ENCODE measurements at places on chromosomes 2 and 18.

- DNase-seq = no peak
Observed at GRCh38 chr18:33830213-33830612, 252.2 kb downstream of the ASXL3 start.

DNA sequence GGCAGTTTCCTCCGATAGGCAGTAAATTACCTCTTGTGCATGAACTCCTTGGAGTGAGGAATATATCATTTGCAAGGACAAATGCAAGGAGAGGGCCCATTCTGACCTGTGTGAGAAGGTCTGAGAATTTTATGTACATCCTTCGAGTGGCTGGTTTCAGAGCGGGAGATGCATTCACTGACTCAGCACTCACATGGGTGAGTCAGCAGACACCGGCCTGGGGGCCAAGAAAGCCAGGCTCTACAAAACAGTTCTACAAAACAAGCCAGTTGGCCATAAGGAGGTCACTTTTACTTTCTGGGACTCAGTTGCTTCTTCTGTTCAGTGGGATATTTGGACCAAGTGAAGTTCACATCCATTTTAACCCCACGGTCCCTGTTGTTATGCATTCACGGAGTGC is 35.3 kb downstream of the CYP26B1 start:
- DNase-seq = no peak

DNA sequence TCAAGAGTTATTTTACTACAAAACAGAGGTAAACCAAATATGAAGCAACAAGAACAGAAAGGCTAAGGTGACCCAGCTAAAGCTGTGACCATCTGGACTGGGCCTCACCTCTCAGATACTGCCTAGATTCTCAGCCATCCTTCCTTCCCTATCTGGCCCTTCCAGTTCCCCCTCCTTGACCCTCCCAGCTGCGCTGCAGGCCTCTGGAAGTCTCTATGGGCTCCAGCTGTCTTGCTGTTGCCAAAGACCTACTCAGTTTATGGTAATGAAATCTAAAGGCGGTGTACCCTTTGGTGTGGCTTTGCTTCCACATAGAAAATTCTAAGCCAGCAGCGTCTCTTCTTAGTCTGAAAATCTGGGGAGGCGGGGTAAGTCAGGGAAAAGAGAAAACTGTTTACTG is 55.7 kb downstream of the ARHGEF33 start:
- DNase-seq = no peak

GRCh38 chr2:102074152-102074783 is 68.3 kb upstream of the IL1R1 start:
- DNase-seq = no peak

DNA sequence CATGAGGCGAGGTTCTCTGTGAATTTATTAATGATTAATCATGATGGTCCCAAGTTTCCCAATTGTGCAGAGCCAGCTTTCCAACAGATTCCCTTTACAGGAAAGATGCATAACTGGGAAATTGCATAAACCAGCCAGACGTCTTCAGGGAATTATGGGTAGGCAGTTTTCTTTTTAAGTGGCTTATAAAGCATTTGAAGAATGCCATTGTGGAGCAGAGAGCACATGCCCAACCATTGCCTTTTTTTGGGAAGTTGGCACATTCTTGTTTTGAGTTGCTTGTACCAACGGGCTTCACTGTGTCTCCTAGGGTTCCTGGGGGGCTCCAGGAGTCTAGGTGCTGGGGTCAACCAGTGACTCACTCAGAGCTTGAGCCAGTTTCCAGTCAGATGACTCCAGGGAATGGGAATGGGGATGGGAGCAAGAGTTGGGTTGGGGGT is 231.7 kb upstream of the FOSL2 start:
- peak; percentile 18 for DNase-seq

- no peak for DNase-seq
Observed at GRCh38 chr2:64562148-64562784, 38.1 kb downstream of the AFTPH start.

- no peak for DNase-seq
Observed at GRCh38 chr2:235958931-235959410, 209.2 kb downstream of the GBX2 start.

- DNase-seq = no peak
Observed at GRCh38 chr2:162706770-162707169, 131.8 kb downstream of the KCNH7 start.

GRCh38 chr2:179636100-179636980 is 225.1 kb downstream of the ZNF385B start:
- DNase-seq = no peak

DNA sequence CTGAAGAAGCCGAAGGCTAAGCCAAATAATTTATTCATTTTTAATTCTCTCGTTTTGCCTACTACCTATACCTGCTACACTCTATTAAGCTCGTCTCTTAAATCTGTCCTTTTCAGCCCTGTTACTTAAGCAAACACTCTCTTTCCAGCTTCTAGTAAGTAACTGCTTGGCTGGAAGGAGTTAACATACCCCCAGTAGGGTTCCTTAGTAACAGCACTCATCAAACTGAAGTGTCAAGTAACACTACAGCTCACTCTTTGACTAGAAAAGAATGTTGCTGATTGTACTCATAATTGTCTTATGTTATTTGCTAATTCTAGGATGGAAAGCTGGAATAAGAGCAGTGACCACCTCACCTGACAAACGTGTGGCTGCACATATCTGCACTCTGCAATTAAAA is 120.0 kb upstream of the SCN7A start:
- DNase-seq = no peak

GRCh38 chr18:37913051-37913450 is 347.5 kb upstream of the CELF4 start:
- no peak for DNase-seq

GRCh38 chr18:2911533-2911932 is 64.7 kb downstream of the EMILIN2 start:
- DNase-seq = no peak

DNA sequence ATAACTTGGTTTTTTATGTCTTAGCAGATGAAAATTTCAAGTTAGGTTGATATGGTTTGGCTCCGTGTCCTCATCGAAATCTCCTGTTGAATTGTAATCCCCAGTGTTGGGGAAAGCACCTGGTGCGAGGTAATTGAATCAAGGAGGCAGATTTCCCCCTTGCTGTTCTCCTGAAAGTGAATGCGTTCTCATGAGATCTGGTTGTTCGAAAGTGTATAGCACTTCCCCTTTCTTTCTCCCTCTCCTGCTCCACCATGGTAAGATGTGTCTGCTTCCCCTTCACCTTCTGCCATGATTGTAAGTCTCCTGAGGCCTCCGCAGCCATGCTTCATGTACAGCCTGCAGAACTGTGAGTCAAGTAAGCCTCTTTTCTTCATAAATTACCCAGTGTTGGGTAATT is 242.1 kb upstream of the TNP1 start:
- DNase-seq = no peak

GRCh38 chr2:133717497-133717896 is 149.2 kb upstream of the NCKAP5 start:
- no peak for DNase-seq

- no peak for DNase-seq
Observed at GRCh38 chr2:233673896-233674295, 2.2 kb downstream of the UGT1A9 start.

- DNase-seq = no peak
Observed at GRCh38 chr2:191250400-191250799, 5.2 kb downstream of the MYO1B start.

DNA sequence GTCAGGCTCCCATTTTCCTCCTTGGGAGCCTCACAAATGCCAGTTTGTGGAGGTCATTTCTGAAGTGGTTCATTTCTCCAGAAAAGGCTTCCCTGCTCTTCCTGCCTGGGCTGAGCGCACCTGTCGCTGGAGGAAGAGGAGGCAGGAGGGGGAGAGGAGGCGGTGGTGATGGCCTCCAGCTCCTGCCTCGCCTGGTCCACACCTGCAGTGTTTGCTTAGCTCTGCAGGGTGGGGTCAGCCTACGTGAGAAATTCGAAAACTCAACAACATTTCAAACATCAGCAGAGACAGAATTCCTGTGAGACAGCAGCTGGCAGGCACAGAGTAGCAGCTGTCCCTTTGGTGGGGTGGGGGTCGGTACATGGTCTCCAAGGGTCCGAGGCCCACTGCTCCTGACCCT is 7.9 kb downstream of the IMPA2 start:
- no peak for DNase-seq

GRCh38 chr18:42658171-42658570 is 457.3 kb downstream of the RIT2 start:
- DNase-seq = no peak

GRCh38 chr2:45776160-45776955 is 124.9 kb downstream of the PRKCE start:
- DNase-seq = no peak

GRCh38 chr2:124301915-124302314 is 276.8 kb downstream of the CNTNAP5 start:
- DNase-seq = no peak

DNA sequence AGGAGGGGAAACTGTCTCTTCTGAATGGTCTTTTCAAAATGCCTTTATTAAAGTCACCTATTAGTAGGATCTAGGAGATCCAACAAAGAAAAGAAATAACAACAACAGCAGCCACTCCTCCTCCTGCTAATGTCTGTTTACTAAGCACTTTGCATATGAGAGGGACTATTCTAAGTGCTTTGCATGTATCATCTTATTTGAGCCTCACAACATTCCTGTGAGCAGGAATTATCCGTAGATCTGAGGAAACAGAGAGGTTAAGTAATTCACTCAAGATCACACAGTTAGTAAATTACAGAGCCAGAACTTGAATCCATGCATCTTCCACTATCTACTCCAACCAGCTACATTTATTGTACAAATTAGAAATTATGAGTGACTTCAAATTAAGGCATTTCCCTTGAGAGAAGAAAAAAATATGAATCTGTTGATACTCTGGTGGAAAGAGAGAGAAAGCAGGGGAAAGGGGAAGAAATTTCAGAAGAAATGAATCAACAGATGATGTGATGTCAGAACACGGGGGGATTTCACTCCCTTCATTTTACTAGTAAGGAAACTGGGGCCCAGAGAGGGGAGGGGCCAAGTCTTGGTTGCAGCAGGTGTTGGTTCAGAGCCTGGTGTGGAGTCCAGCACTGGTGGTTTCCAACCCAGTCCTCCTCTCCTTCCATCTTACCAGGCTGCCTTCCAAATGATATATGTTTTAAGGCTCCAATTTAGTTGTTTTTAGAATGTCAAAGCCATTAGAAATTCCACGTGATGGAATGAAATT is 49.7 kb downstream of the TSN start:
- DNase-seq = no peak

DNA sequence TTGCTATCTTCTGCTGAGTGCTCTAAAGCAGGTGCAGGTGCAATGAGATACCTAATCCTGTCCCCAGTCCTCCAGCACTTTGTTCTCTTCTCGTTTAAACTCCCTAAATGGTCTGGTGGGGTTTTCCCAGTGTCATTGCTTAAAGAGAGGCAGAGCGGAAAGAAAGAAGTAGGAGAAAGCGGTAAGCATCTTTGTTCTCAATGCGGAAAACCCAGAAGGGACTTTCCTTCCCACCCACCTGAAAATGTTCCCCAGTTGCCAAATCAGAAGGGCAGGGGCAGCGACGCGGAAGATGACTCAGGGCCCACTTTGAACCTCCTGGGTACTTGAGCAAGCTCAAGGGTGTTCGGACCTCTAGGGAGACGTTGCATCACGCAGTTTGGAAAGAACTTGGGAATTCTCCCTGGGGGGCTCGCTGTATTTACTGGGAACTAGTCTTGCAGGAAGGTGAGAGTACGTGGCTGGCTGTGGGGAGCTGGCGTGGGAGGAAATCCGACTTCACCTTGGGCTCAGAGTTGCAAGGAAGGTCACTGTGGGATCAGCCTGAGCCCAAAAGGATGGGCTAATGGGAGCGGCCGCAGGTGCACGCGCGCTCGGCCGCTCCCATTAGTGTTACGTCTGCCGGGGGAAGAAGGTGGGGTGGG is 589 bp upstream of the SGPP2 start:
- no peak for DNase-seq

DNA sequence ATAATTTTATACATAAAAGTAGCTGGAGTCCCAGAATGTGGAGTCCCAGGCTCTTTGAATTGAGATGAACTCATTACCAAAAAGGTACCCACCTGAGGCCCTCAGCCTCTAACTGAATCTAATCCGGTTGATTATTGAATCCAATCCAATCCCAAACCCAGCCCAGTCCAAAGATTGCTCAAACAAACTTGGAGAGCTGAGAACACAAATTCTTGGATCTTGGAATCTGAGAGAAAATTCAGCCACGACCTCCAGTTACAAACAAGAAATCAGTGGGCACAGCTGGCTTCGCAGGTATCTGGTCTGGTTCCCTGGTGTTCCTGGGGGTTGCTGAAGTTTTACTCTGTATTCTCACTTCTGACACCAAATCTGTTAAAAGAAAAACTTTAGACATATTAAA is 28.4 kb upstream of the RHOB start:
- DNase-seq = no peak

DNA sequence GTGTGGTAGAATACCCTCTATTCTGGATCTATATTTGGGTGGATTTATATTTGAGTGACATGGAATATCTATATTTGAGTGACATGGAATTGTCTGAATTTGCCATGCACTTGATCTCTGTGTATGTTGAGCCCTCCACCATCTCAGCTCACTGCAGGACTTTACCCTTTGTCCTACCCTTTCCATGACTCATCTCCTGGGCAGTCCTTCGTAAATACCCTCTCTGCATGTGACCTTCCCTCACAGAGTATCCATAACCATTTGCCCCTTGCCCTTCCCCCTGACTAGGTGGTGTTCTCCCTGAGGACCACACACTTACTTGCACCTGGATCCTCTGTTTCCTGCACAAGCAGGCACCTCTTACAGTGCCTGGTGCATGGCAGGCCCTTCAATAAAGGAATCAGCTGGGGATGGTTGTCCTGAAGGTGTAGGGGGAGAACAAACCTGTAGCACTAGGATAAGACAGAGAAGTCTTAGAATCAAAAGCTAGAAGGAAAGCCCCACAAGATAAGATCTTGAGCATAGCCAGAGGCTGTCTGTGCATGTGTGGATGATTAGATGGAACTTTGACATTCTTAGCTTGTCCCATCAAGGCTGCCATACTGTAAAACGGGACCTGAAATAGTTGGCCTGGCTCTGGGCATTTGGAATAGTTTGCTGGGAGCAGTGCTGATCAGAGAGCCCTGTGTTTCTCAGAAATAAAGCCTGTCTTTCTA is 230.4 kb downstream of the FHOD3 start:
- DNase-seq = no peak

- no peak for DNase-seq
Observed at GRCh38 chr2:207233731-207234130, 68.0 kb upstream of the KLF7 start.

DNA sequence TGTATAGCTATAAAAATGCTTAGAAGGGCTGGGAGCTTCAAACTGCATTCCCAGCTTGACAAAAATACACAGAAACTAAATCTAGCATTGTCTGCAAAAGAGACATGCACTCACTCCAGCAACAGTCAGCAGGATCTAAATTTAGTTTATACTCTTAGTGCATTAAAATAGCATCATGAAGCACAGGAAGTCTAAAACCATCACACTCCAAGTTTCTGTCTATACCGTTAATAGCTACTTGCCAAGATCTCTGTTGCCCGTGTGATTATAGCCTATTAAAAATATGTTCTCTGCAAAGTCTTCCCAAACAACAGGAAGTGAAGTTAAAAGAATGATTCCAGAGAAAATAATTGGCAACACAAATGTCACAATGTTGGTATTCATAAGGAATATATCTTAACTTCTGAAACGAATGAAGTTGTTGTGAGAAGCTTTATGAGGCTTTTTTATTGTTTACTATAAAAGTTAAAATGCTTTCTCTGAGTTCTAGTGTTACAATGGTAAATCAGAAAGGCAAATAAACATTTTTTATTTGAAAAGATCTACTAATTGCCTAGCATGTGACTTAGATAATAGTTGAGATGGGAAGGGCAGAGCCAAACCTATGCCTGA is 184.2 kb downstream of the ZNF385B start:
- peak; percentile 37 for DNase-seq

All from hepatic stellate cell (primary cell).